ENCODE measurements at places on chromosomes 11 and 22. TPM values are rescaled to one million over a fixed set of nuclear protein-coding genes. Genes with fewer than 3 reads are reported as not detected.

The GGTLC2 gene
- total RNA-seq: not detected

GRCh38 chr11:117923773-117924172 lies 5.4 kb downstream of the TMPRSS13 start:
- DNase-seq: no peak

- no peak for DNase-seq
These were observed 109.1 kb upstream of the LMO1 start for GRCh38 chr11:8372641-8373381.

The GTSE1 gene
- 101 TPM for total RNA-seq

DNA sequence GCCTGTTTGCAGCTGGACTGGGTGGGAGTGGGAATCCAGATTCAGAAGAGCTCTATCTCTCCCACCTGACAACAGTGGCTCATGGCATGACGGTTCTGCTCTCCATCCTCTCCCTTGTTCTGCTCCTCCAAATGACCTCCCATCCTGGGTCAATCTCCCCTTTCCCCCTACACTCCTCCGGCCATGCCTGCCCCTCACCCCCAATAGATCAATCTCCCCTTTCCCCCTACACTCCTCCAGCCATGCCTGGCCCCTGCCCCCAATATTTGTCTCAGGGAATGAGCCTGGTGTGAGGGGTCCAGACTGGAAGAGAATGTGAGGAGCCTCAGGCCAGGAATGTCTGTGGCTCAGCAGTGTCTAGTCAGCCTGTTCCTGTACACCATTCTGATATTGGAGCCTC lies 30.9 kb upstream of the RIC3 start:
- no peak for DNase-seq

The PANX2 gene
- 1.3 TPM for total RNA-seq

DNA sequence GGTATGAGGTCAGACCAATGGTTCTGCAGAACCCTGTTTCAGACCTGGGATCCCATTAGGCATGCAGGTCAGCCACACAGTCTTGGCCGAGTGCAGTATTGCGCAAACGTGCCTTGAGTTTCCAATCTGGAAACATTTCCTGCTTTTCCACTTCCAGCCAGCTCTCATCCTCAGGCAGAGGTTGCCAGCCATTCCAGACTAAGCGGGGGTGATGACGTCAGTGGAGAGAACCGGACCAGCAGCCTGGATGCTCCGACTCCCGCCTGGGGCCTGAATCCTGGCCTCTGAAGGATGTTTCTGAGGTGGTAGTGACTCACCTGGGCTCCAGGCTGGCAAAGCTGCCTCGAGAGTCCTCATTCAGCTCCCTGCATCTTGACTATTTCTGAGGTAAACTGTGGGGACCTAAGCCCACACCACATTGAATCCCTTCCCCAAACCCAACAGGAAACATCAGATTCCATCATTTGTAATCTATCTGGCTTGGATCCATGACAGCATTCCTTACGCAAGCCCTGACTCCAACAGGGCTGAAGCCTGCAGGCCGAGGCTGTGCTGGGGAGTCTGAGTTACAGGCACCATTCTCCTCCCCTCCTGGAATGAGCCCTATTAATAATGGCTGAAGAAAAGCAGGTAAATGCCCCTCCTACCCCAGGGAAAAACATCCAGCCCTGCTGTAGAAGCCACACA lies 83.0 kb downstream of the ABTB2 start:
- no peak for DNase-seq

DNA sequence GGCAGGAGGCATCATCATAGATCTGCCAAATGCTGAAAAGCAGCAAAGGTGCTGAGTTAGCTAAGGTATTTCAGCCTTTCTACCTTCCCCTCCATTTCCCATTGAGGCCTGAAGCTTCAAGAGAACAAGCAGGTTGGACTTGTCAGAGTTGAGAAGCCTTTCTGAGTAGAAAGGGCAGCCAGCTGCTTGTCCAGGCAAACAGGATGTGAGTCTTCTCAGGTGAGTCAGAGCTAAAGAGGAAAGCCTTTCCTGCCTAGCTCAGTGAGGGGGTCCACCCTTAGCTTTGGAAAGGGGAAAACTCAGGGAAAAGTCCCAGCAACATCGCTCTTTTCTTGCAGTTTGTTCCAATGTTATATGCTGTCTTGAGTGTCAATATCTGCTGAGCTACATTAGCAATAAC lies 13.2 kb upstream of the MPZL2 start:
- DNase-seq: peak; percentile 55

The PRR33 gene
- not detected for total RNA-seq

The USP2 gene
- 0.28 TPM for total RNA-seq

The PHF21B gene
- total RNA-seq: 0.93 TPM

DNA sequence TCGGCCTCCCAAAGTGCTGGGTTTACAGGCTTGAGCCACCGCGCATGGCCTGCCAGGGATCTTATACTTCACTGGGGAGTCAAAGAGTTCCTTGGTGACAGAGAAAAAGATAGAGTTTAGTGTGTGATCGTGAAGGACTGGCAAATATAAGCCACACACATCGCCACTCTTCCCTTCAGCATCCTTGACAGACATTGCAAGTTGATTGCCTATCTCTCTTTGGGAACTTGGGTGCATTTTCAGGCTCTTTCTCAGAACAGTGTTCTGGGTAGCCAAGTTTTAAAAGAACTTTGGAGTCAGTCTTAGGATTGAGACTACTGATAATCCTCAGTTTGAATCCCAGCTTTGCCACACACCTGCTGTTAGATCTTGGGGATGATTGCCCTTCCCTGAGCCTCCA lies 19.8 kb downstream of the MIAT start:
- DNase-seq: no peak

The MUC5AC gene
- total RNA-seq: not detected

- no peak for DNase-seq
These were observed 80.3 kb downstream of the CADM1 start for GRCh38 chr11:115423728-115424459.

DNA sequence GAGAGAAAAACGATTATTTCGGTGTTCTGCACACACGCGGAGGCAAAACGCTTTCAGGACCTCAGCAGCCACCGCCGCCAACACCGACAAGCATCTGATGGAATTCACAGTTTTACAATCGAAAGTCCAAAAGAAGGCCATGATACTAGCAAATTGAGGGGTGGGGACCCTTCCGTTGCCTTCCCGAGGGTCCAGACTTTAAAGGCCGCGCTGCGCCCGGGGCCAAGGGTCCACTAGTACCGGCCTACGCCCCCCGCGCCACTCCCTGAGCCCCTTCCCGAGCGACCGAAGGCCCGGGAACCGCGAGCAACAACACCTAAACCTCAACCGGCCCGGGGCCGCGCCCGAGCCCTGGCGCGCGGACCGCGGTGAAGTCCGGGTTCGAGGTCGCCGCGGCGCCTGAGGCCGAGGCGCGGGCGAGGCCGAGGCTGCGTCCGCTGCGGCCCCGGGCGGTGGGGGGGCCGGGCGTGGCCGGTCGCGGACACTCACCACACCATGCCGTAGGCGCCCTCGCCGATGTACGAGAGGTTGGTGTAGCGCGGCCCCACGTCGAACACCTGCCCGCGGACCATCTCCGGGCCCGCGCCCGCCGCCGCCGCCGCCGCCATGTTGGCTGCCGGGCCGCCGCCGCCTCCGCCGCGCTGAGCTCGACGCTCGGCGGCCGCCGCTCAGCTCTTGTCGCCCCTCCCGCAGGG lies 465 bp downstream of the MAPK1 start:
- peak; percentile 58 for DNase-seq

DNA sequence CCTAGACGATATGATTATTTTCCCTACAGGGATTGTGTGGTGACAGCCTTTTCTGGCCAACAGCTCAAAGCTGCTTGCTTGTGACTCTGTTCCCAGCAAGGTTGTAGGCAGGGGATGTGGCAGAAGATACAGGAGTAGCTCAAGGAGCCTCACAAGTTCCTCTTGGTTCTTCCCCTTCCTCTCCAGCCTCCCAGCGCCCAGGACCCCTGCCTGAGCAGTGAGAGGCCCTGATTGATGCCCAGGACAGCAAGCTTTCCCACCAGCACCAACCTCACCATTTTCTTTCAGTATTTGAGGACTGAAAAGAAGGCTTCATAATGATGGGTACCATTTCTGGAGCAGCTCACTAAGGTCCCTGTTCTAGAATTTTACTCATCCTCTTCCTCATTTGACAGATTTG lies 248.0 kb downstream of the TENM4 start:
- no peak for DNase-seq

DNA sequence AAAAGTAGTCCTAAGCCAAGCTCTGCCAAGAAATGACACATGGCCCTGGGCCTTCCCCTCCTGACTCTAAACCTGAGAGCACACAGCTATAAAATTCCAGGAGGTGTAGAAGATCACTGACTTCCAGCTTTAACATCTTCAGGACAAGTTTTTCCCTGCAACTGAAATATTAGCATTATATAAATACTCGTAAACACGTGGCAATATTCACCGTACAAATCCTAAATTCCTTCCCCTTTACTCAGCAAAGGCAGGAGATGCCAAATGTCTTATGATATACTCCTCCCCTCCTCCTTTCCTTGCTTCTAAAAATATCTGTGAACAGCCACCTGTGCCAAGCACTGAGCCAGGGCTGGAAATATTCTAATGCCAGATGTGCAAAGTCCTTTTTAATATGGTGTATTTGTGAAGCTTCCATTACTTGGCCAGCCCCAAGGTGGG lies 194.0 kb downstream of the LARGE1 start:
- DNase-seq: no peak

DNA sequence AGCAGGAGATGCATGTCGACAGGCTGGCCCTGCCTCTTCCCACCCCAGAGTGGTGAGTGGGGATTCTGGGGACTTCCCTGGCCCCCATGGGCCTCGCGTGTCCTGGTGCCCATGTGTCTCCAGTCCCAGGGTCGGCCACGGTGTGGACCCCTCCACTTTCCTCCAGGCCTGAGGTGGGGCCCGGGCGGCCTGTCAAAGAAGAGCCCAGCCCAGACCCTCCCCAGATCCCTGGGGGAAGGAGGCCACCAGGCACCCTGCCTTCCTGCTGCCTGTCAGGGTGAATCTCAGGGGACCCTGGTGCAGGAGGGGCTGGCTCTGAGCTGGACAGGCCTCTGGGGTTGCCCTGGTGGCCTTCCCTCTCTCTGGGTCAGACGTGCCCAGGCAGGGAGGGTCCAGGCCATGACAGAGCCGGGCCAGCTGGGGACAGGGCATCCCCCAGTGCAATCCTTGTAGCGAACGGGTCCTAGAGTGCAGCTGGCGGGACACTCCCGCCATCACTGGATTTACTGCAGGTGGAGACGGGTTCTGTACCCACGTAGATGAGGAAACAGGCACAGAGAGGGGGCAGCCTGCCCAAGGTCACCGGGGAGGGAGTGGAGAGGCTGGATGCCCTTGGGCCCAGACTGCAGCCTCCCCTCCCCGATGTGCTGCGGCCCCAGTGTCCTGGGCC lies 13.5 kb upstream of the MUC6 start:
- no peak for DNase-seq

- no peak for DNase-seq
These were observed 895 bp downstream of the TEAD1 start for GRCh38 chr11:12674936-12675696.

The GUCY1A2 gene
- not detected for total RNA-seq

GRCh38 chr11:120612513-120613263 lies 101.1 kb downstream of the GRIK4 start:
- DNase-seq: peak; percentile 64

GRCh38 chr11:64987998-64988854 lies 8.5 kb downstream of the BATF2 start:
- DNase-seq: no peak

- no peak for DNase-seq
These were observed 39.9 kb downstream of the TRAF6 start for GRCh38 chr11:36469881-36470802.

- no peak for DNase-seq
These were observed 79.6 kb upstream of the CLDN5 start for GRCh38 chr22:19603767-19604166.

The MMP12 gene
- total RNA-seq: not detected

DNA sequence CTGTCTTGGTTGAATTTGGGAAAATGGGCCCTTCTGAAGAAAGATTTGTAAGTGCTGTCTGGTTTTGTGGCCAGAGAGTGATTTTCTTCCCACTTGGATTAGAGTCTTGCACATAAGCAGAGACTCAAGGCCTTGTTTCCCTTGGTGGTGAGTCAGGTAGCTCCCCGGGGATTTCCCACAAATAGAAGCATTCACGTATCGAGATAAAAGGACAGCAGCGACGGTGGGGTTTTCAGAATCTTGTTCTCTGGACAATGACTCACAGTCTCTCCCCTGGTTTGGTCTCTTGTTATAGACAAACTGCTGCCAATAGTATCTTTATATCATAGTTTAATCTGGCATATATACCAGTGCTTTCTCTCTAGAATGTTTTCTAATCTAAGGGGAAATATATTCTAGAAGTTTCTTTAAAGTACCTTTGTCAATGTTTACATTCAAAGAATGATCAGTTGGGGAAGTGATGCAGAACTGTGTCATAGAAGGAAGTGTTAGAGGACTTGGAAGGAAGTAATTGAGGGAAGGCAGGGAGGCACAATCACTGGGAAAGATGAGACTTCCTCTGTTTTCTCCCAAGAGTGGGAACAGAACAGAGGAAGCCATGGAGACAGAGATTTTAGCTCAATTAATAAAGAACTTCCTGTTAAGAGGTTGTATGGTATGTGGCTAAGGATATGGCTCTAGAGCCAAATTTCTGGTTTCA lies 18.1 kb downstream of the POLA2 start:
- DNase-seq: peak; percentile 61

GRCh38 chr22:48704335-48704734 lies 1123.3 kb downstream of the BRD1 start:
- DNase-seq: no peak

GRCh38 chr11:17547051-17547577 lies at the start of gene OTOG:
OTOG (plus strand) TSS chr11:17547259; CDS start chr11:17547373, 114 bp downstream.
- DNase-seq: no peak

- DNase-seq: no peak
These were observed 1.4 kb upstream of the VWA5A start for GRCh38 chr11:124113890-124114289.

DNA sequence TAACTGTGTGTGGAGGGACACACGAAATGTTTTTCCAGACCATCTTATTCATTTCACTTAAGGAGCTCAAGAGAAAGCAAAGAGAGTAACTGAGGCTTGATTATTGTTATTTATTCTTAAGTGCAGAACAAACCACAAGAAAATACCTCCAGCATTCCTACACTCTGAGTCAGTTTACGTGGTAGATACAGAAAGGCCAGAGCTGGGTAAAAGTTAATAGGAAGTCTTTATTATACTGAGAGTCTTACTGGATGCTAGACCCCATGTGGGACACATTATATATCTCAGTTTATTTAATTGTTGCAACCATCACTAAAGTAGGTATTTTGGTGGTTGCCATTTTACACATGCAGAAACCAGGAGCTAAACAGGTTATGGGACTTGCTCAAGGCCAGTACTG lies 261.4 kb upstream of the POU2AF2 start:
- DNase-seq: no peak

The SIRT3 gene
- 12.8 TPM for total RNA-seq

The MRPL11 gene
- total RNA-seq: 75.5 TPM

The ISX gene
- total RNA-seq: not detected

- no peak for DNase-seq
These were observed 1.3 kb downstream of the CERK start for GRCh38 chr22:46736705-46737104.
